ENCODE measurements at places on chromosomes 13 and 19.

GRCh38 chr19:48174445-48175030 is 4.1 kb downstream of the ZSWIM9 start:
- DNase-seq, result no peak

- no peak for DNase-seq
These were observed 12.1 kb upstream of the MYCBP2 start for GRCh38 chr13:77338961-77339401.

- DNase-seq, result no peak
These were observed 74.1 kb upstream of the MCF2L start for GRCh38 chr13:112894673-112895481.

GRCh38 chr19:38850436-38850975 is 720 bp upstream of the HNRNPL start:
- DNase-seq, result peak; percentile 92

DNA sequence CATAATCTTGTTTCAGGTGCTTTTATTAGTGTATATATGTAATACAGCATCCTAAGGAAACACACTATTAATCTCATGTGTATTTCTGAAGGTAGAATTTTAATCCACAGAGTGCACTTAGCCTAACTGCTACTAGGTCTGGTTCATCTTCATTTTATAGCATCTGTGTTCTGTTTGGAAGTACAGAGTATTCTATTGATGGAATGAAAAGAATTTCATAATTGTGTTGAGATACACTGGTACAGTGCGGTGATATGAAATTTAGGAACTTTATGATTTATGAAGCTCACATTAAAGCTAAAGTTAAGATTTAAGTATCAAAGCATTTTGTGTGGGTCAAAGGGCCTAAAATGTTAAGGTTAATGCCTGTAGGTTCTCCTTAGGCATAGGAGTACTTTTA is 6.0 kb downstream of the PCDH17 start:
- no peak for DNase-seq

- DNase-seq, result no peak
These were observed 118.8 kb downstream of the VWA8 start for GRCh38 chr13:41842036-41842620.

DNA sequence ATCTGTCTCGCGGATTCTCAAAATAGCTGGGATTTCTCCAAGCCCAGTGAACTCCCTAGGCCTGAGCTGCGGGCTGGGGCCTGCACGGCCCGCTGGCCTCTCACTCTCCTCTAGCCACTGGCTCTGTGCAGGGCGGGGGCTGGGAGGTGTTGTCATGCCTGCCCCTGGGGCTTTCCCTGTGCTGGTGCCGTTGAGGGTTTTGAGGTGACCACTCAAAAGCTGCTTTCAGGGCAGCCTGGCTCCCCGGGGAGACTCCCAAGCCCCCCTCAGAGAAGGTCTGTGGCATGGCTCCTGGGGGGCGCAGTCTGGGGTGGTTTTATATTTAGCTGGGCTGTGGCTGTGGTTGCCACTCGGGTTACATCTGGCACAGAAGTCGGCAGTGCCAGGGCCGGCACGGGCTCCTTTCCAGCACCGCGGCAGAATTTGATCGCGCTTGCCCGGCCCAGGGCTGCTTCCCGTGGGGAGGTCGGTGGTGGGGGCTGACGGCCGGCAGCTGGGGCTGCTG is 10.0 kb downstream of the NDUFB7 start:
- peak; percentile 24 for DNase-seq

DNA sequence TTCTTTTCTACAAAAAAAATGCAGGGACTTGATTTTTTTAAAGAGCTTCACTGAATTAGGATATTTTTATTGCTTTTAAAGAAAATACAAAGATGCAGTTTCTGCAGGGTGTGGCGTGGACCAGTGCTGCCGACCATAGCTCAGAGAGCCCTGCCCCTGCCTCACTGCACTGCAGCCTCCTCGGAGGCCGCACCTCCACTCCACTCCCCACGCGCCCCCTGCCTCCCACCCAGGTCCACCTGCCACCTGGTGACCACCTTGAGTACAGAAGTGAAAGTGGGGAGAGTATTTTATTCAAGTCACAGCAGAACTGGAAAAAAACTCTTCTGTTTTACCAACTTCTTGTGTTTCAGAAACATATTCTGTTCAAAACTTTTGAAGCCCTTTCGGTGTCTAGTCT is 7.9 kb upstream of the F7 start:
- no peak for DNase-seq

GRCh38 chr19:16951529-16951928 is 62.7 kb downstream of the F2RL3 start:
- no peak for DNase-seq

- DNase-seq, result no peak
These were observed 89.2 kb upstream of the WASF3 start for GRCh38 chr13:26468265-26468801.

DNA sequence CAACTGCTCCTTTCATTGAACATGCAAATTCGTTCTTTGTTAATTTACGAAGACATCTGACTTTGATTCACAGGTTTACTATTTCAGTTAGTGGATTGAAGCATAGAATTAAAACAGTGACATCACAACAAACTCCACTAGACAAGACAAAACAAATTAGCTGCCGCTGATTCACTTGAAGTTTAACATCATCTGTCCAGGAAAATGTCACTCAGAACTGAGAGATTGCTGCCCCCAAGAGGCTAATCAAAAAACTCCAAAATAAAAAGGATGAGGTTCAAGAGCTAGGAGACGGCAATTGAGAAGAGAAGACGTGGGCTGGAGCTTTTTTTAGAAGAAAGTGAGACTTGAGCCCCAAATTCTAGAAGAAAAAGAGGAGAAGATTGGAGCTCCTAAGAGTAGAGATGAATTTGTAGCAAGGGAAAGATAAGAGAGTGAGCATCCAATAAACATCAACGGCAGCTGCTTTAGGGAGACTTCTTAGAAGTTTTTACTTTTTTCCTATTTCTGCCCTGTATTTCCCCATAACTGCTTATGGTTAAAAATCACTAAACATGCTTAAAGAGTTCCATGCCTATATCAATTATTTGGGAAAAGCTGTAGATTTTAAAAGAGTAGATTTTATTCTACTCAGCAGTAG is 40.8 kb upstream of the TPP2 start:
- DNase-seq, result peak; percentile 60

- DNase-seq, result no peak
These were observed 80.9 kb upstream of the UQCRFS1 start for GRCh38 chr19:29293736-29294342.

- DNase-seq, result no peak
These were observed 191.6 kb downstream of the NUFIP1 start for GRCh38 chr13:44797685-44798084.

Measured in T-helper 2 cell (primary cell).